ENCODE measurements at places on chromosomes 5 and 9.
A peak's percentile ranks its signal among the peaks of the same experiment; 100 is the strongest.

- no peak for DNase-seq
Measured at GRCh38 chr5:61617039-61617438, 285.0 kb downstream of the ZSWIM6 start.

DNA sequence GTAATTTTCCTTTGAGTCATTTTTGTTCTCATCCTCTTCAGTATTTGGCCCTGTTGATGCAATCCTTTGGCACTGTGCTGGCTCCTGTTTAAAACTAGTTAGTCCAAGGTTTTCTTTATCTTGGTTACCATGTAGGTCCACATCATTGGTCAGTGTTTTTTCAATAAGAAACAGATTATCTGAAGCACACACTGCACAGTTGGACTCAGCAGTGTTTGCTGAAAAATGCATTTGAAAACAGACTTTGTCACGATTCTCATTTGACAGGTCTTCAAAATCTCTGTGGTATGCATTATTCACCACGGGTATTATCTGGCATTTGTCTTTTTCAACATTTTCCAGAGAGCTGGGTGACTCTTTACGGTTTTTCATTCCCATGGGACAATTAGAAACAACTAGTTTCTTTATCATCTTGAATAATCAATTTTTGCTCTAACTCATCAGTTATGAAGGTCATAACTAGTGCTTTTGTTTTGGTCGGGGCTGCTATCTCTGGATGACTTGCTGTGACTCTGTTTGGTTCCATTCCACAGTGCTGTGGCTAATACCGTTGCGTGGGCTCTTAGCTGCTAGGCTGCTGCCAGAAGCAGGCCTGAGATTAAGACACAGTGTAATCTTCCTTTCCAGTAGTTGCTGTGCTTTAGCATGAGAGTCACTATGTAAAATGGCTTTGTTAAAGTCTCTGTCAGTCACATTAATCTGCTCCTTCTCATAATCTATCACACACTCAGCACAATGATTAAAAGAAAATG lies 36.2 kb downstream of the NUDT12 start:
- DNase-seq = no peak

GRCh38 chr5:13658761-13659160 lies 285.7 kb downstream of the DNAH5 start:
- no peak for DNase-seq

DNA sequence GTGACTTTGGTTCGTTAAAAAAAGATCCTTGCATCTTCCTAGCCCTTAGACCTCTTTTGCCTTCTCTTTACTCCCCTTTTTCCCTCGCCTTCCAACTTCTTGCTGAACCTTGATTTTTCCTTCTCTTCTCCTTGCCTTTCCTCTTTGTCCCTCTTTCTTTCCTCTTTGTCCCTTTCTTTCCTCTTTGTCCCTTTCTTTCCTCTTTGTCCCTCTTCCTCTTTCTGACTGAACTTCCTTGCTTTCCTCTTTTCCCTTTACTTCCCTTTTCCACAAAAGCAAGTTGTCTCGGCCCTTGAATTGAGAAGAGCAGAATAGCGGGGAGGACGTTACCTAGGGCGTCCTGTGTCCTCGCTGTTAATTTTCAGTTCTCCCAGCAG lies 1.4 kb upstream of the MLLT3 start:
- no peak for DNase-seq

GRCh38 chr9:92961627-92962302 lies 14.4 kb downstream of the FGD3 start:
- DNase-seq = no peak

DNA sequence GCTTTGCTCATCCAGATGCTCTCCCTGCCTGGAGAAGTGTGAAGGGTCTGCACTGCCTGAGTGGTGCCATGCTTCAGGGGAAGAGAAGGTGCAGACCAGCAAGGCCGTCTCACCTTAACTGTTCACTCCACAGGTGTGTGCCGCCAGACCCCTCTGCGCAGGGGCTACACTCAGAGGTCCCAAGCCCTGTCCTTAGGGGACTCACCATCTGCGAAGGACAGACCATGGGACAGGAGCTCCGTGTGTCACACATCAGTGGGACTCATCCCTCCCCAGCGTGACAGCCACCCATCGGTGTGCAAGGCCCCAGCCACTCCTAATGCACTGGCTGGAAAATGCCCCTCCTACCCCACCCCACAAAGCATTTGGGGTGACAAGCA lies 142.9 kb downstream of the OLFM1 start:
- DNase-seq = peak; percentile 37

GRCh38 chr5:20575571-20575970 lies 587.6 kb upstream of the CDH18 start:
- DNase-seq = no peak

- DNase-seq = no peak
Measured at GRCh38 chr5:74286734-74287695, 353.5 kb downstream of the ENC1 start.

- DNase-seq = no peak
Measured at GRCh38 chr5:133108481-133108921, 56.7 kb downstream of the HSPA4 start.

GRCh38 chr9:129701549-129701948 lies 36.1 kb downstream of the PRRX2 start:
- DNase-seq = no peak

GRCh38 chr5:104084896-104085295 lies 522.3 kb upstream of the NUDT12 start:
- no peak for DNase-seq

DNA sequence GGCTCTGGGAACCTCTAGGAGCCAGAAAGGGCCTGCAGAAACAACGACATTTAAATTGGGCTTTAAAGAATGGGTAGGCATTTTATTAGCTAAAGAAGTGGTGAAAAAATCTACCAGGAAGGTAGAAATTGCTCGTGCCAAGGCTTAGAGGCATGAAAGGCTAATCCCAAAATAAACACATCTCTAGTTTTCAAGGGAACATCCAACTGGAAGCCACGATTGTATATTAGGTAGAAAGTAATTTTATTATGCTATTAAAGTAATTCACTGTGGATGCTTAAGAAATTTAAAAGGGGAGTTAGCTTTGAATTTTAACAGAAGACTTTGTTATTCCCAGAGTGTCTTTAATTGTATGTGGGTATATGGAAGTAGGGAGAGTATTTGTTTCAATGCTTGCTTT lies 17.5 kb upstream of the CNTLN start:
- no peak for DNase-seq

DNA sequence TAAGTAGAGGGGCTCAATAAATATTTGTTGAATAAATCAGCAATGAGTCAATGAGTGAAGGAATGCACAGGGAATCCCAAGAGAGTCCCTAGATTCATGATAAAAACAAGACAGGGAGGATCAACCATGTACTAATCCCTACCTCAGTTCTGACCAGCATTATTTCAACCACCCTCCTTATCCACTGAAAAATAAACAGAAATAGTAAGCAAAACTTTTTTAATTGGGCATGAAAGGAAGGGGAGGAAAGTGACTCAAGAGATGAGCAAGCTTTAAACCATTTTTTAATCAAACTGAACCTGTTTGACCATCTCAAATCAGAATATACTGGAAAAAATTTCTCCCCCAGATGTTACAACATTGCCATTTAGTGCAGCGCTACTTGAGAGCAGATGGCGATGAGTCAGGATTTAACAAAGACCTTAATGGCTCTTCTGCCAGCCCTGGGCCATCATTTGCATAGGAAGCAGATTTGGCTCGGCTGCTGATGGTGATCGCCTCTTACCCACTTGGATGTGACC lies 194.8 kb upstream of the SLC30A5 start:
- no peak for DNase-seq

DNA sequence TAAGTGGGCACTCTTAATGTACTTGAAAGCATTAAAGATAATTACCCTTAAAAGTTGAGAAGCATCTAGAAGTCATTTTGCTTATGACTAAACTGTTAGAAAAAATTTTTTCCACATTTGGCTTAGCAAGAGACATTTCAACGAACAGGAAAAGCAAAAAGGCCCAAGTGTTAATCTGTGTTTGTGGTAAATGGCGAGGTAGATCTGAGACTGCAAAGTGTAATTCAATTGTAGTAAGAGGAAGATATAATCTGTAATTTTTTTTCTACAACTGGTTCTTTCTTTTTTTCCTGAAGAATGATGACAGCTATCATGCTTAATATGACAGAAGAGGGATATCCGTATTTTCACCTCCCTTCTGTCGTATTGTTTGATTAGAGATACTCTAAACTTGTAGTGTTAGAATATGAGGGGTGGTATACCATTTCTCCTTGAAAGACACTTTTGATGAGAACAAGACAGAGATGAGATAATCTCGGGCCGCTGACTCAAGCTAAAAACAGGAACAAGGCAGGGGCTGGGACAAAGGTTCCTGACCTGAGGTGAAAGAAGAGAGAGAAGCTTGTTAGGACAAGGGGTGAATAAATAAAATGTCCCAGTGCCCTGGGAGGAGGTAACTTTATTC lies 459.3 kb upstream of the ZNF608 start:
- DNase-seq = no peak

DNA sequence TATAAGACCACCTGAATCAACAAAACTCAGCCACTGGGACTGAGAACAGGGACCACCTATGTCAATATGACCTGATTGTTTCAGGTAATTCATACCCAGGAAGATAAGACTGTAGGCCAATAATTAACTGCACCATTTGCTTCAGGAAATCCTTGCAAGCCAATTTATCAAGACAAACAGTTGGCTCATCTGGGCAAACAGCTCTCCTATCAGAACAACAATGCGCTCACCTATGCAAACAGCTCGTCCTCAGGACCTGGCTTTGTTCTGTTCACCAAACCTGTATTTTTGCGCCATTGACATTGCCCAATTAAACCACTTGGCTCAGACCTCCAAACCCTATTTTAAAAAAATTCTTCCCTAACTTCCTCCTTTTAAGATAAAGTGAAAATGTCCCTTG lies 92.3 kb upstream of the MARCHF11 start:
- DNase-seq = no peak

DNA sequence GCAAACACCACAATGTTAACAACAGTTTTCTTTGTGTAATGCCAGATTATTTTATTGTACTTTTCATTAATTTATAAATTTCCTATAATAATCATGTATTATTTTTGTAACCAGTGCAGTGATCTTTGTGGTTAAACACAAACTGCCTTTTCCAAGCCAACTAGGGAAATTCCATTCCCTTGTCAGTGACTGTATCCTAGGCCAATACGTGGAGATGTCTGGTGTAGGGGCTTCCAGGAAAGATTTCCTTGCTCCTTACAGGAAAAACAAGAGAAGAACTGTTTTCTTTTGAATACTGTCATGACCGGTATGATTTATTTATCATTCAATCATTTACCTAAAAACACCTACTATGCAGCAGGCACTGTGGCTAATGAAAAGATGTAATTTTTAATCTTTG lies 31.4 kb downstream of the FANCC start:
- no peak for DNase-seq

DNA sequence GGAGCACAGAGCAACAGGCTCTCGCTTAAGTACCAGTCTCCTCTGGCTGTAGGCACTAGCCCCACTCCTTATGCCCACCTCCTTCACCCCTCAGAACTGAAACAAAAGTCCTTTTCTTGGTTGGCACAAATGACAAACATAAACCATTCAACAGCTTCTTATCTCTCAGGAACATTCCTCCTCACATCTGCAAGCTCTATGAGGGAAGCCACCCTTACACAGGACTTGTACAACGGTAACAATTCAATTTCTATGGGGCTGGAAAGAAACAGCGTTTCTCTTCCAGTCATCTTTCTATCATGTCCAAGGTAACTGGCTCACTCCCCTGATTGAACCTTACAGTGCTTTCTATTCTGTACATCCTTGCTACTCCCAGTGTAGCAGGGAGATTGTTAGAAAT lies 74.1 kb downstream of the CSF2 start:
- DNase-seq = no peak

DNA sequence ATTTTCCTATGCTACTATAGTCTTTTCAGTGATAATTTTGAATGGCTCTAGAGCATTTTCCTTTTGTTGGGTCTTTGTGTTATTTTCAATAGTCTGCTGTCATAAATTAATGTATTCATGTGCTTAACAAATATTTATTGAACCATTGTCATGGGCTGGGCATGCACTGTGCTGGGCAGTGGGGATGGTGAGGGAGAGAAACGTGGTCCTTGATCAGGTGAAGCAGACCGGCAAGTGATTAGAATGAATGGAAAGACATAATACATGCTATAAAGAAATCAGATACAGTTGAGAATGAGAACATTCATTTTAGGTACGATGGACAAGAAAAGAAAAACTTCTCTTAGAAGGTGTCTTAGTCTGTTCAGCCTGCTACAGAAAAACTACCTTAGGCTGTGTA lies 66.1 kb downstream of the KIF4B start:
- no peak for DNase-seq

DNA sequence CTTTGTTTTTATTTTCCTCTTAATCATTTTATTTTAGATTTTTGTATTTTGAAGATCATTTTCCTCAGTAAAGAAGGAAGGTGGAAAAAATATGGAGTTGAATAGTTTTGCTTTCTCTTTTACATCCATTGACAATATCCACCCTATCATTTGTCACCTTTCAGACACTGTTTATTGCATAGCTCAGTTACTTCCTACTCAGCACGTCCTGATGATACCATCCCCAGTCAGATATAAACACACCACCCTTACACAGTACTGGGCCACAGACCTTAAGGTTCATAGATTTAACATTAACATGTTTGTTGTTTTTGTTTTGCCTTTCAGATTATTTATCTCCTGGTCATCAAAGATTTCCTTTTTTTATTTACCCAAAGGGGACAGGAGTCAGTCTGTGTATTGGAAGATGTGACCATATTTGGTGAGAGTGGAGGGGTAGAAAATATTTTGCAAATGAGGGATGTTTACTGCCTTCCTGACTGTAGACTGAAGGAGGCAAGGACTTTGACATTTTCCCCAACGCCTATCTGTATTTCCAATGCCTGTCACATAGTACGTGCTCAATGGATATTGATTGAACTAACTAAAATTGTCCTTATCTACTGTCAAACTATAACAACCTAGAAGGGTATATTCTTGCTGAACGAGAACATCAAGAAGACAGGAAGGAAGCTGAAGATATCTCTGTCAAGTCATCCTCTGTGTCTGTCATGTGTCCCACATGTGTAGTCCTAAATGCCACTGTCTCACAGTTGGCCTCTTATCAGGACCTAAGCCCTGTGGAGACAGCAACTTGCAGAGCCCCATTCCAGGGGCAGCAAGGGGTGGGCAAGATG lies 15.6 kb downstream of the STX17 start:
- no peak for DNase-seq

- no peak for DNase-seq
Measured at GRCh38 chr9:19138084-19138483, 10.8 kb upstream of the PLIN2 start.

- no peak for DNase-seq
Measured at GRCh38 chr9:111917201-111917600, 20.6 kb downstream of the UGCG start.

- no peak for DNase-seq
Measured at GRCh38 chr9:72119853-72120252, 29.4 kb upstream of the GDA start.

DNA sequence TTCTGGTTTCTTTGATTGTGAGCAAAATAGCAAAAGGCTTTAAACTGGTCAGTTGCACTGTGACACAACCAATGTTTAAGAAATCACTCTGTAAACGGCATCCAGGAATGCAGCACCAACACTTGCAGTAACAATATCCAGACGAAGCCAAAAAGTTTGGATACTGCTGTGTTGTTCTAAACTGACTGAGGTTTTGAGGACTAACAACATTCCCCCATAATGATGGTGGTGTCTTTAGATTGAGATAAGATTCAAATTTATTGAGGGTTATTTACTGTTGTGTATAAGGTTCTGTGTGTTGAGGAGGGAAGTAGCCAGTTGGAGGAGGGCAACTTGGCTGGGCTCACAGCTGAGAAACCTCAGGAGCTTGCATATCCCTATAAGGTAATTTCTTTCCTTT lies 353.6 kb downstream of the BNC2 start:
- no peak for DNase-seq

GRCh38 chr9:35790385-35791296 lies 750 bp upstream of the NPR2 start:
- peak; percentile 82 for DNase-seq
